ENCODE measurements at places on chromosomes 13 and 19.

DNA sequence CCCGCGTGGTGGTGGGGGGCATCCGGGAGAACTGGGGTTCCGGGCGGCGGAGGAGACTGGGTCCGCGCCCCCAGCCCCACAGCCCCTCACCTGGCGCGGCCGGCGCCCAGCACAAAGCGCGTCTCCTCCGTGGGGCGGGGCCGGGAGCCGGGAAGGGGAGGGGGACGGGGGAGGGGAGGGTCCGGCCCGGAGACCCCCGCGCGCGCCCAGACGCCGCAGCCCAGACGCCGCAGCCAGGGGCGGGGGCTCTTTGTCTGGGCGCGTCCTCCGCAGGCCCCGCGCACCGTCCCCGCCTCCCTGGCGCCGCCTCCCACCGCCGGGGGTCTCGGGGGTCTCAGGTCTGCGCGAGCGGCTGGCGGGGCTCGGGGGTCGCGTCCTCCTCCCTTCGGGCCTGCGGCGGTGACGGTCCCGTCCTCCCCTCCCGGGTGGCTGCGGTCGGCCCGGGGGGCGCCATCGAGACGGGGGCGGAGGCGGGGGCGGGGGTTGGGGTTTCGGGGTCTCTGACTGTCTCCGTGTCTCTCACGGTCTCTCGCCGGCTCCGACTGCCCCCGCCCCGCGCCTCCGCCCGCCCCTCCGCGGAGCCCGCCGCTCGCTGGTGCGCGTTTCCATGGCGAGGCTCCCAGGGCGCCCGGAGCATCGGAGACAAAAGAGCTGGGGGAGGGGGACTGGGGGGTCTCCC is at the start of gene PLPPR3:
Gene PLPPR3, minus strand, starts transcription at position 131 of the 679 bp plus-strand sequence. CDS start 396 bp downstream, outside the sequence.
- DNase-seq = no peak

DNA sequence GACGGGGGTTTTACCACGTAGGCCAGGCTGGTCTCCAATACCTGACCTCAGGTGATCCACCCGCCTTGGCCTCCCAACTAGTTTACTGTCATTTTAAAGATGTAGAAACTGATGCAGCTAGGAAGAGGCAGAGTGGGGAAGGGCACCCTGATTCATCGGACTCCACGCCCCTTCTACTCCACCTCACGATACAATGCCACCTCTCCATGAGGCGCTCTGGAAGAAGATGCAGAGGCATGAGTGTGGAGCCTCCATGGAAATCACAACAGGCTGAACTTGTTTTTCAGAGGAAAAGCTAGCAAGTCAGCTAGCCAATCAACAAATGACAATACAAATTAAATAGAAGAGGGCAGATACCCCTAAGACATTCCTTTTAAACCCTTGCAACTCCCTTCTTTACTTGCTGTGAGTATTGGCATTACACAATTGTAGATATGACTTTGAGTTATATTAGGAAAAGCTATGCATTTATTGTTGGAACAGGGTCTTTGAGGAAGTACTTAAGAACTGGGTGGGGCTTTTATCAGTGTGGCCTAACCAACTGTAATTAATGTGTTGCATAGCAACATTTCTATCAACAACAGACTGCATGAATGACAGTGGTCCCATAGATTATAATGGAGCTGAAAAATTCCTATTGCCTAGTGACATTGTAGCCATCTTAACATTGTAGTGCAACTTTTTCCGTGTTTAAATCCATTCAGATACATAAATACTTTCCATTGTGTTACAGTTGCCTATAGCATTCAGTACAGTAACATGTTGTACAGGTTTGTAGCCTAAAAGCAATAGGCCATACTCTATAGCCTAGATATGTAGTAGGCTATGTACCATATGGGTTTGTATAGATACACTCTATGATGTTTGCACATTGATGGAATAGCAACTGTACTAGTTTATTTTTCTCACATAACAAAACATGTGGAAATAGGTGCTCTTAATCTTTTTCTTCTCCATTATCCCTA is 17.6 kb downstream of the WDFY2 start:
- peak; percentile 49 for DNase-seq

- no peak for DNase-seq
Observed at GRCh38 chr19:13023656-13024055, 28.4 kb downstream of the NFIX start.

DNA sequence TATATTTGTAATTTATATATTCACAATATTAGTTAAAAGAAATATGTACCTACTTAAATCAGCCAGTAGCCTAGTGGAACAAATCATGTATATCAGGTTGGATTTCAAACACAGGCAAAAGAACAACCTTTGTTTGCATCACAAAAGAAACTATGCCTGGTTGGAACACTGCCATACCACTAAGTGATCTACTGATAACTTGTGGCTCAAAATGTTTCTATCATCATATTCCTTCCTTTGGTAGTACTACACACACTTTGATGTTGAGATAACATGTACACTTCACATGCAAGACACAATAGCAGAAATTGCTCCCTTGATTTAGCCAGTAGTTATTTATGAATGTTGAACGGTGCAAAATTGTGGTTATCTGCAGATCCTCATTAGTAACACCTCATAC is 146.0 kb upstream of the GPC6 start:
- DNase-seq = no peak

GRCh38 chr13:52158629-52159158 is 703 bp downstream of the NEK3 start:
- no peak for DNase-seq

GRCh38 chr13:103224804-103225203 is 158.6 kb upstream of the SLC10A2 start:
- no peak for DNase-seq

GRCh38 chr13:64289702-64290101 is 2874.1 kb upstream of the PCDH20 start:
- DNase-seq = no peak

DNA sequence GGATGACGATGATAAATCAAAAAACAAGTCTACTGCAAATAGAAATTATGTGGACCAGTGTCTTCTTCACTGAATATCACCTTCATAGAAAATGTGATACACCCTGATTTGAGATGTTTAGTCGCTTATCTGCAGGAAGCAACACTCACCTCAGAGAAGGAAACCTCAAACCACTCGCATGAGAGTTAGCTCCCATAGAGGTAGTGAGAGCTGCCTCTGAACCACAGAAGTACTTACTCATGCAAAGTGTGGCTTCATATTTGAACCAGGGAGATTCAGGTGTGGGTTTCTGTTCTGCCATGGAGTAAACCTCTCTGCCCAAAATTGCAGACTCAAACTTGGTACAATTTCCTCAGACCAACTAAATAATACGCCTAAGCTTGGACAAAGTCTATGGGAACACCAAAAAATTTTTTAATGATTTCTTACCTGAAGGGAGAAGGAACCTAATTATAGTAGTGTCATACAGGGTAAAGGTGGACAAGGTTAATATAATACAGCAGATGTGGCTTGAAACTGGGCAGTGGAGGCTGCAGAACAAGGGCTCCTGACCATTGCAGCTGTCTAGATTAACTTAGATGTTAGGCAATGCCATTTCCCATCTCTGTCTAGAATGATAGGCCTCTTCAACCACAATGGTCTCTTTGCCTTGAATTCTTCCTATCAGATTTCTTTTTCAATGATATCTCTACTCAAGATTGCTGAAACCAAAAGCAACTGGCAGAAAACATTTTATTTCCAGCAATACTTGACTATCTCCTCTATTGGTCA is 29.6 kb upstream of the RCBTB2 start:
- no peak for DNase-seq

DNA sequence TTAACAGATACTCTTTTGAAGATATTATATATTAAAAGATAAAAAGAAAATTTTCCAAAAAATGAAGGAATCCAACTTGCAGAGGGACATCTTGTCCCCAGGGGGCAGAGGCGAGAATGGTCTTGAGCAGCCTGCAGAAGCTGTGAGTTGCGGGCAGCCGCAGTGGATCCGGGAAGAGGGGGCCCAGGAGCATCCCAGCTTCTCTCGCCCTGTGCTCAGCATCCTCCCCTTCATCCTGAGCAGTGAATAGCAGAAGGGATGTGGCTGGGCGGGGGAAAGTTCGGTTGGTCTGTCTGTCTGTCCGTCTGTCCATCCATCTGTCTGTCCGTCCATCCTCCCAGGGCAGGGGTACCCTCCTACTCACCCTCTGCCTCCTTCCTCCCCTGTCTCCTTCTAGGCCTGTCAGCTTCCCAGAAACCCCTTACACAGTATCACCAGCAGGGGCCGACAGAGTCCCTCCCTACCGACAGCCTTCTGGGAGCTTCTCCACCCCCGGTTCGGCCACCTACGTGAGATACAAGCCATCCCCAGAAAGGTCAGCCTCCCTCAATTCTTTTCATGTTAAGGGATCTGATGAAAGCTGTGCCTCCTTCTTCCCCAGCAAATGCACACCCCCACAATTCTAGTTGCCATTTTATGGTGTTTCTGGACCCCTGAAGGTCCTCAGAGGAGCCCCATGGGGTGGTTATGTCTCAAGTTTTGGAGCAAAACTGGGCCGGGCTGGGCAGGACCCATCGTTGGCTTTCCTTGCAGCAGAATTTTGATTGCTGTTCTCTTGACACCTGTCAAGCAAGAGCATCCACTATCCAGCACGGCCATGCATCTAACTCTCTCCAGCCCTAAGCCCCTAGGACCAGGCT is 81.6 kb downstream of the DPF1 start:
- DNase-seq = no peak

DNA sequence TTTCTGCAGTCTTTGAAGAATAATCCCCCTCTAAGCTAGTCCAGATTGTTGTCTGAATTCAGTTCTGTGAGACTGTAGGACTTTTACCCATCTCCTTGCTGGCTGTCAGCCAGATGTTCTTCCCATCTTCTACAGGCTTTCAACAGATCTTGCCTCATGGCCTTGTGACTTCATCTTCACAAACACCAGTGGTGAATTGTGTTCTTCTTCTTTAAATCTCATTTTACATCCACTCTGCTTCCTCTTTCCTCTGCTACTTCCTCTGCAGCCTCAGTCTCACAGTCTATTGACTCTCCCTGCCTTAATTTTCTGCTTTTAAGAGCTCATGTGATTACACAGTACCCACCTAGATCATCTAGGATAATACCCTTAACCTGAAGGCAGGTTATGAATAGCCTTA is 859.0 kb upstream of the SLITRK1 start:
- no peak for DNase-seq

- no peak for DNase-seq
Observed at GRCh38 chr19:3150739-3151329, 15.0 kb downstream of the GNA15 start.

GRCh38 chr13:25281935-25282332 is 5.4 kb downstream of the MTMR6 start:
- no peak for DNase-seq
